BE2C (cell line): ENCODE measurements at places on chromosomes 5 and 9.

DNA sequence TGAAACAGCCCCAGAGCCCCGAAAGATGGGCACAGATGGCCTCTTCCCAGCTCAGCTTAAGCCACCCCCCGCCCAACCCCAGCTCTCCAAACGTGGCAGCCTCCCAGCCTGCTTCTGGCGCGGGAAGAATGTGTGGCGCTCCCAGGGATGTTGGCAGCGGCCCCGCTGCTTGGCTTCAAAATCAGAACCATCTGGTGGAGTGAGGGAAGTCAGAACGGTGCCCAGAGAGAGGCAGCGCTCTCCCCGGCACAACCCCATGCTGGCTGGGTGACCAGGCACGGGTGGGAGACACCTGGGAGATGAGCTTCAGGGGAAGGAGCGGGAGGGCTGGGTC lies 72.7 kb upstream of the ORM1 start:
- peak; percentile 51 for DNase-seq

- DNase-seq: no peak
These were observed 122.7 kb upstream of the RASEF start for GRCh38 chr9:83185488-83186154.

GRCh38 chr5:61748121-61748520 lies 416.1 kb downstream of the ZSWIM6 start:
- DNase-seq: no peak

DNA sequence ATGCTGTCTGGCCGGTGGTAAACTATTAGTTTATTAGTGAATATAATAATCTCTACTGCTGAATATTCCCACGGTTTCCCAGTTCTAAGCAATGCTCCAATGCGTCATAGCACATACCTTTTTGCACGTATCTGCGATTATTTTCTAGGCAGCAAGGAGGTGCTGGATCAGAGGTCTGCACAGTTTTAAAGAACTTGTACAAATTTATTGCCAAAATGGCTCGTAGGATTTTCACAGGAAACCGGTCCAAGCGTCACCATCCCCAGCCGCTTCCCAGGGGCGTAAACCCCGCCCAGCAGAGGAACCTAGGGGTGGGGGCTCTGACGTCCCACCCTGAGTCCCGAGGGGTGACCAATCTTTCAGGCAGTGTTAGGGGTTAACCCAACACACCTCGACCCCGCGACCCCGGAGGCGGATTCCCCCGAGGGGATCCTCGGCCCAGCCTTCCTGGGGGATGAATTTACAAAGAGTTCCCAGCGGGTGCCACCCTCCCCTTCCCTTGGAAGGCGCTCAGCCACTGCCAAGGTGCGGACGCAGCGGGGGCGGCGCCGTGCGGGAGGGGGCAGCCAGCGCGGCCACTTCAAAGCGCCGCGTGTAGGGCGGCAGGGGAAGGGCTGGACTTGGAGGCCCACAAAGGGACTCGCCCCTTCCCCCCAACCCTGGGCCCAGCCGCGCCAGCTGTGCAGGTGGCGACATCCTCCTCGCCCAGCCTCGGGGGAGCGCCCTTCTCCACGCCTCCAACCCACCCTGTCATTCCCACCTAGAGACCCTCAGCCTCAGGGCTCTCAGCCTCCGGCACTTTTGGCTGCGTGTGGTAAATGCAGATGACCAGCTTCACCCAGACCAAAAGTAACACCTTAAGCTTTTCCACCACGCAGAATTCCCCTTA lies 43.5 kb upstream of the TCF7 start:
- DNase-seq: no peak

DNA sequence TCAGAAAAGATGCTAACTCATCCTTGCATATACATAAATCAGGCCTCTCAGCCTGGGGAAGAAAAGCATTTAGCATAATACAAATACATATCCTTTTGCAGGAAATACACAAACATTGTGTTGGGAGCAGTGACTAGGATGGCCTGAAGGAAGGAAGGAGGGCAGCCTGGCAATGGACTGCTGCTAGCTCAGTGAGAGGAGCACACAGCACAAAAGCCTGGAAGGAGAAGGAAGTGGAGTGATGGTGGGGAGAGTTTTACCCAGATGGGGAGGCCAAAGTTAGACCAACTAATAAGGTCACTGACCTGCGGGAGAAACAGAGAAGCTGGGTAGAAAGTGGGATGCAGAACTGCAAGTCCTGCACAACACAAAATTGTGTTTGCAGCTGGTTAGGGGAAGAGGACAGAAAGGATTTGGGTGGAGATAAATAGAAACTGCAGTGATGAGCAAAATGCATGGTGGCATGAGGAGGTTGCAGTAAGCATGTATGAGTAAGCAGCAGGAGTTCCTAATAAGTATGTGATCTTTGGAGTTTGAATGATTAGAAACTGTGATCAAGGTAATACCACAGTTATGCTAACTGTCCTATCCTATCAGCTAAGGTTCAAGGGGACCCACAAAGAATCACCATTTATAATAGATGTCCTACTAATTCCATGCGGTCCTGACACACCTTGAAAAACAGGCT lies 39.5 kb downstream of the SEMA6A start:
- DNase-seq: no peak

DNA sequence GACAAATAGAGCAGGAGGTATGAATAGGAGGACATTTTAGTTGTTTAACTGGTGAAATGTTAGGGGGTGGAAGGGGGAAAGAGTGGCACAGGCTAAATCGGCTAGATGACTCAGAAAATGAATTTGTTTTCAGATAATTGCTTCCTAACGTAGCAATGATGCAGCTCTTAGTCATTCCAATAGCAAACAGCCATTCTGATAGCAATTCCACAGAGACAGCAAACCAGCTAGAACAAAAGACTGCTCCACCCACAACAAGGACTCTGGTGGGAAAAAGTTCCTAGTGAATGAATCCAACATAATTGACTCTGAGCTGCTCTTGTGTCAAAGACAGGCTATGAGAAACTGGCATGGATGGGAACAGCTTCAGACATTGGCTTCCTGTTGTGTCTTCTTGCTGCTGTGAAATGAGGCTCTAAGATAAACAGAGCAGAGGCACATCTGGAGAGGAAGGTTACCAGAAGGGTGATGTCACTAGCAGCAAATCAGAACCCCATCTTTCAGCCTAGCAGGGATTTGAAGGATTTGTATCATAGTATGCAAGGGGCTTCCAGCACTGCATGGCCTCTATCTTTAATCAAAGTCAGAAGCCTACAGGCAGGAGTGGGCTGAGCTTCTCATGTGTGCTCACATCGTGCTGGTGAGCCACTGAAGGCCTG lies 28.1 kb upstream of the F2RL1 start:
- no peak for DNase-seq

DNA sequence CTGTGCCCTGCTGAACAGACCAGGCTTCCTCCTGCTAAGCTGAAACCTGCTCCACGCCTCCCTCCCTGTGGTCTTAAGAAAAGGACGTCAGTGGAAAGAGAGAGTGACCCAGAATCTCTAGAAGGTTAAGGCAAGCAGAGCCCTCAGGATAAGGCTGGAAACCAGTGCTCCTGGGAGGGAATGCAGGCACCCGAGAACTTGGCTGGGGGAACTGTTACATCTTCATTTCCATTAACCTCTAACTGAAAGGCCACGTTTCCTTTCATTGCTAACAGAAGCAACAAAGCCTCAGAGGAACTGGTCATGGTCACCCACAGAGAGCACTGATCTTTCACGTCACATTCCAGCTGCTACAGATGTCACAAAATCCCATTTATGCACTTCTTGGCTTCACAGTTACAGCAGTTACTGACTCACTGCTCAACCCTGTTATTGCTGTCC lies 26.1 kb upstream of the AKNA start:
- DNase-seq: no peak

DNA sequence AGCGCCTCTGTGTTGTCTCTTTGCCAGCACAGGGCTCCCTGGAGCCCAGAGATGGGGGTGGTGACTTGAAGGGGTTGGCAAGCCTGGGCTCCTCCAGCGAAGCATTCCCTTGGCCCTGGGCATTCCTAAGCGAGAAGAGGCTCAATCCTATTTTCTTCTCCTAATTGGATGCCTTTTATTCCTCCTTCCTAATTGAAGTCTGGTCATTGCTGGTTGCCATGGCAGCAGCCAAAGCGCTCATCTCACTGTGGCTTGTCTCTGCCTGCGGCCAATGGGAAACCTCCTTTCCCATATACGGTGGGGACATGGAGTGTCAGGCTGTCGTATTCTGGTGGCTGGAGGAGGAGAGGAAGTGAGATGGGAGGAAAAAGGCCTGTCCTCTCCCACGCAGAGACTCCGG lies 52.3 kb upstream of the RARS1 start:
- DNase-seq: peak; percentile 77

DNA sequence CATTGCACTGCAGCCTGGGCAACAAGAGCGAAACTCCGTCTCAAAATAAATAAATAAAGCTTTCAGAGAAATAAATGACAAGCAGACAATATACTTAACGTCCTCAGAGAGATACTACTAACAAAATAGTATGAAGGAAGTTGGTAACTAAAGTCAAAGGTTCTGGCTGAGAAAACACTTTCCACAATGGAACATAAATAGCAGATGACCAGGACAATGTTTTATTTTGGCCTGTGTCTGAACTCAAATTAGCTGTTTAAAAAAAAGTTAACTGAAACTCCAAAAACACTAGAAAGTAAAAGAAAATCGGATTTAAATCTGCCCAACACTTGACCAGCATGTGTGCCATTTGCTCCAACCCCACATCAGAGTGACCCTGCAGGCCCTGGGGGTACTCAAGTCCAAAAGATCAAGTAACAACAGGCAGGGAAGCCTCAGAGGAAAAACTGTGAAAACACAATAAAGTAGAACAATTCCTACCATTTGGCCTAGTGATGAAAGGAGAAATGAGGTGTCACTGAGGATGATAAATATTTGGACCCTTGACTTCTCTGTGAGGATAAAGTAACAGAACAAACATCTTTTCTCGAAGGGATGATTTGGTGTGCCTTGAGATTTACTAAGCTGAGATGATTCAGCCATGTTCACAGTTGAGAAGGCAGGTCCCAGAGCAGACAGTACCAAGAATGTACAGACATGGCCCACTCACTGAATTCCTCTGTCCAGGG lies 47.7 kb downstream of the LHFPL2 start:
- no peak for DNase-seq

DNA sequence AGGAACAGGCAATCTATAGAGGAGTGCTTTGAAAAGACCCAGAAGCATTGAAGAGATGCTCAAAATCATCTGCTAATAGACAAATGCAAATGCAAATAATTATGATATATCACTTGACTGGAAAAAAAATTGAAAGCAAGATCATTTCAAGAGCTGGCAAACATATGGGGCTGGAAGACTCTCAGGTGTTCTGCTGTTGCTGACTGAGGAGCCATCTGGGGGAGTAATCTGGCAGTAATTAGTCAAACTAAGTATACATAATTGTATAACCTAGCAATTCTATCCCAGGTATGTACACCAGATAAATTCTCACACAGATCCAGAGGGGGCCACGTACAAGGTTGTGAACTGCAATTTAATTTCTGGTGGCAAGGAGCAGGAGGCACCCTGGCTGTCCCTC lies 4.6 kb upstream of the HMHB1 start:
- no peak for DNase-seq

GRCh38 chr5:131200560-131200959 lies 29.8 kb downstream of the LYRM7 start:
- no peak for DNase-seq

- no peak for DNase-seq
These were observed 65.2 kb downstream of the USP20 start for GRCh38 chr9:129900263-129901027.

DNA sequence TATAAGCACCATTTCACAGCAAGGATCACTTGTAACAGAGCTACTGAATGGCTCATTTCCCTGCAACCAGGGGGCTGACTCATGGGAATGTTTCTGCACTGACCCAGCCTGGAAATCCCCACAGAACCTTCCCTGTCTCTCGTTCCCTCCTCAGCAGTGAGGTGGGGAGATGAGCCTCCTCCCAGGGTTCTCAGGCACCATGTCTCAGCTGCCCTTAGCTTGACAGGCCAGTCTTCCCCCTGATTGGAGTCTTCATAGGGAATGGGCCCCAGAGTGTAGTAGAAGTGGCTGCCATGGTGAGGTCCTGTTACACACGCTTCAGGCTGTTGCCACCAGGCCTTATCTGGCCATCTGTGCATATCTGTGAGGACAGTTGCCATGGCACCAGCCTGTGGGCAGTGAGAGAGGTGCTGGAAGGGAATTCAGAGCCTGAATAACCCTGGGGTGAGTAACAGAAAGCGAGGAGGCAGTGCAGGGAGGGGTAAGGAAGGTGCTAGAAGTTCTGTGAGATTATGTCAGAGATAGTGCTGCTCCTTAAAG lies 324.4 kb downstream of the ENC1 start:
- DNase-seq: peak; percentile 61

DNA sequence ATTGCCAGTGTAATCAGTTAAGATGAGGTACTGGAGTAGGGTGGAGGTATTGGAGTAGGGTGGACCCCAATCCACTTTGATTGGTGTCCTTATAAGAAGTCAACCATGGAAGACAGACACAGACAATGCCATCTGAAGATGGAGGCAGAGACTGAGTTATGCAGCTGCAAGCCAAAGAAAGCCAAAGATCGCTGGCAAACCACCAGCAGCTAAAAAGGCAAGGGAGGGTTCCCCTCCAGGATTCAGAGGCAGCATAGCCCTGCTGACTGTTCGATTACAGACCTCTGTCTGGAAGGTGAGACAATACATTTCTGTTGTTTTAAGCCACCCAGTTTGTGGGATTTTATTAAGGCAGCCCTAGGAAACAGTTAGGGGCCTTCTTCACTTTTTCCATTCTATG lies 30.5 kb upstream of the CKMT2 start:
- DNase-seq: no peak

DNA sequence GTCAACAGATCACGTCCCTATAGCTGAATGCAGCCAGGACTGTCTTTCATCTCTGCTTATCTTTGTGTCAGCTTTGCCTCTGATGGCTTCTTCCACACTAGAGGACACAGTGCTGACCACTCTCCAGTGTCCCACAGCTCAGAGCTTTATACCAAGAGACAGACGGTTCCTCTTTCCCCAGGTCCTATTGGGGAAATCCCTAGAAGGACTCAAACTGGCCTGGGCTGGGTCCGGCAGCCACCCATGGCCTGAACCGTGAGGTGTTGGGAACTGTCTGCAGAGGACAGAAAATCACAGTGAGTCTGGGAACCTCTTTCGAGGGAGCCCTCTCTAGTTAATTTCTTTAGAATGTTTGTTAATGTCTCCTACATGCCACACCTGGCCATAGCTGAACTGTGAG lies 68.3 kb upstream of the SHB start:
- no peak for DNase-seq
